ENCODE measurements at places on chromosomes 3 and 15.

DNA sequence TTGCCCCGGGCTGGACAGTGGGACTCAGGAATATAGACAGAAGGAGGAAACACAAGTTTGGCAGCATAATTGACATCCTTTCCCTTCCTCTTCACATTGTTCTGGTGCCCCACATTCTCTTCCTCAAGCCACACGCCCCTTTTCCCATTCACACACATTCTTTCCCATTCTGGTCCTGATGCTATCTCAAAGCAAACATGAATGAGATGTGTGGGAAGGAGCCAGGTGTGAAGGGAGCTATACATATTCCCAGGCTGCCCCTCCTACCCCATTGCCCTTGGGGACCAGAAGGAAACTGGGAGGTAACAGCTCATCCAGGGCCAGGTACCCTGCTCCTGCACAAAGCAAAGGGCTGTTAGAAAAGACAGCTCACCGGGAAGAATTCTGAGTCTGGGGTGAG, 23.4 kb upstream of the CLK3 start:
- no peak for DNase-seq

GRCh38 chr3:129836381-129837064, 57.0 kb downstream of the TMCC1 start:
- DNase-seq = no peak

- DNase-seq = no peak
Measured at GRCh38 chr15:31177951-31178350, 76.4 kb upstream of the TRPM1 start.

- DNase-seq = peak; percentile 14
Measured at GRCh38 chr15:68795298-68795848, 25.3 kb downstream of the ANP32A start.

DNA sequence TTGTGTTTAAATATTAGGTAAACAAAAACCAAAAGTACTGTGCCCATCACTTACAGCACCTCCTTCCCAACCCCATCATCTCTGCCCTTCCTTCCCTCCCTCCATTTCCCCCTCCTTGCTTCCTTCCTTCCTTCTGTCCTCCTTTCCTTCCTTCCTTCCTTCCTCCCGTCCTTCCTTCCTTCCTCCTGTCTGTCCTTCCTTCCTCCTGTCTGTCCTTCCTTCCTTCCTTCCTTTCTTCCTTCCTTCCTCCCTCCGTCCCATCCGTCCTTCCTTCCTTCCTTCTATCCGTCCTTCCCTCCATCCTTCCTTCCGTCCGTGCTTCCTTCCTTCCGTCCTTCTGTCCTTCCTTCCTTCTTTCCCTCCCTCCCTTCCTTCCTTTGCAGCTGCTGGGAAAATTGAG, 67.8 kb upstream of the SIAH2 start:
- no peak for DNase-seq

- no peak for DNase-seq
Measured at GRCh38 chr3:71258116-71258515, 325.4 kb downstream of the FOXP1 start.

DNA sequence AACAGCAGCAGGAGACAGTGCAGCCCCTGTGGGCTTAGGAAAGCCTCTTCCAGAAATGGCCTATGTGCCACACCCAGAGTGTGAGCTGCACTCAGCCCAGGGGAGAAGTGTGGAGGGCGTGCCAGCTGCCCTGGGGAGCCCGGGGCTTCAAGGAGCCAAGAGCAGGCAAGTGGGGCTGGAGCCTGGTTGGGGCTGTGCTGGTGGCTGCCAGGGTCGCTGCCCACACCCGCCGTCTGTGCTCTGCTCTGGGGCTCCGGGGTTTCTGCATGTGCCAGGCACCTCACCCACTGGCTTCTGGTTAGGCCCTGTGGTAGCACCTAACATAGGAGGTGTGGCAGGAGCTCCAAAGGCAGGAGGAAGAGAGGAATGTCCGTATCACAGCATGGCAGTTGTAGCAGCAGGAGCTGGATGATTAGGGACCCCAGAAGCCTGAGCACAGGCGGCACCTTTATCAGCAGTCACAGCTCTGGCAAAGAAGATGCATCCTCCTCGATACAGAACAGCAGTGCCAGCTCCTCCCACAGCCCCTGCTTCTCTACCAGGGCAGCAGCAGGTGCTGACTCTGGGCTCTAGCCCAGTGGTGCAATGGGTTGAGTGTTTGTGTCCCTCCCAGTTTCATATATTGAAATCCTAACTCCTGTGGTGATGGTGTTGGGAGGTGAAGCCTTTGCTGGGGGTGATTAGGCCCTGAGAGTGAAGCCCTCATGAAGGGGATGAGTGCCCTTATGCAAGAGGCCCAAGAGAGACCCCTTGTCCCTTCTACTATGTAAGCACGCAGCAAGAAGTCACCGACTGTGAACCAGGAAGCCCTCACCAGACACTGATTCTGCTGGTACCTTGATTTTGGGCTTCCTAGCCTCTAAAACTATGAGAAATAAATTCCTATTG, 70.0 kb upstream of the KLF13 start:
- no peak for DNase-seq

DNA sequence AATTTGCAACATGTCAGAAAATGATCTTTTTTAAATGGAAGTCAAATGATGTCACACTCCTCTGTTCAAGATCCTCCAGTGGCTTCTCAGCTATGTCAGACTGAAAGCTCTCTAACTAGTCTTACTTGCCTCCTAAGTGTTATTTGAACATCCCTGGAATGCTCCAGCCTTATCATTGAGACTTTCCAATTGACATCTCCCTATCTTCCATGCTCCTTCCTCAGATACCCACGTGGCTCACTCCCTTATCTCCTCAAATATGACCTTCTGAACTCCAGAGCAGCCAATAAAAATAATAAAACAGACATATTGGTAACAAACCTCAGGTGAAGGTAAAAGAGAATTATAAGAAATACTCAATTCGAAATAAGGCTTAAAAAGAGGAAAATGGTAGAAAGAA, 25.5 kb upstream of the AADAC start:
- no peak for DNase-seq

DNA sequence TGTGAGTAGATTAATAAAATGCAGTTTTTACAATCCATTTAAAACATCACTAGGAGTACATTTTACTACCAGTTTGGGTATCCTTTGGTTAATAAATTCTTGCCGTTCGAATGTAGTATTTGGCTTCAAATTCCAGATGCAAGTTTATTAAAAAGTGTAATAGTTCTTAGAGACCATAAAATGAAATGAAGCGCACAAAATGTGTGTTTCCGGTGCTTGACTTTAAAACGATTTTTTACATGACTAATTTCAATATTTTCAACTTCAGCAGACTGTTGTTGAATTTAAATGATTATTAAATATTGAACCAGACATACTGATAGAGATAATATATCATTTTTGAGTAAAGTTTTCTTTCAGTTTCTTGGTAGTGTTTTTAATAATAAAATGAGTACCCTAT, 138.4 kb upstream of the NAALADL2 start:
- DNase-seq = no peak

DNA sequence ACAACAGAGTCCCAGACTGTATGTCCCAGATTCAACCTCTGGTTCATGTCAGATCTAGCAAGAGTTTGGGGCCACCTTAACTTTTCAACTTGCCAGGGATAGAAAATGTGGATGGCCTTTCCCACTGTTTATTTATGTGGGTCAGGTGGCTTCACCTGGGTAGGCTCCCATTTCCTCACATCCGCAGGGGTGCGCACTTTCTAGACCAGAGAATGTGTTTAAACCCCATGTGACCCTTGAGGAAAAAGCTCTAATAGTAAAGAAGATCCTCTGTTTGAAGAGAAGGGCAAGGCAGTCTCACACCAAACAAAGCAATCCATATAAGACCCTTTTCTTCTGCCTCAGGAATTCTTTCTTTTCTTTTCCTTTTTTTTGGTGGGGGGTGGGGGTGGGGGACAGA, 167.2 kb upstream of the TSC22D2 start:
- no peak for DNase-seq

GRCh38 chr15:67708500-67708899, 116.8 kb upstream of the SKOR1 start:
- DNase-seq = no peak

DNA sequence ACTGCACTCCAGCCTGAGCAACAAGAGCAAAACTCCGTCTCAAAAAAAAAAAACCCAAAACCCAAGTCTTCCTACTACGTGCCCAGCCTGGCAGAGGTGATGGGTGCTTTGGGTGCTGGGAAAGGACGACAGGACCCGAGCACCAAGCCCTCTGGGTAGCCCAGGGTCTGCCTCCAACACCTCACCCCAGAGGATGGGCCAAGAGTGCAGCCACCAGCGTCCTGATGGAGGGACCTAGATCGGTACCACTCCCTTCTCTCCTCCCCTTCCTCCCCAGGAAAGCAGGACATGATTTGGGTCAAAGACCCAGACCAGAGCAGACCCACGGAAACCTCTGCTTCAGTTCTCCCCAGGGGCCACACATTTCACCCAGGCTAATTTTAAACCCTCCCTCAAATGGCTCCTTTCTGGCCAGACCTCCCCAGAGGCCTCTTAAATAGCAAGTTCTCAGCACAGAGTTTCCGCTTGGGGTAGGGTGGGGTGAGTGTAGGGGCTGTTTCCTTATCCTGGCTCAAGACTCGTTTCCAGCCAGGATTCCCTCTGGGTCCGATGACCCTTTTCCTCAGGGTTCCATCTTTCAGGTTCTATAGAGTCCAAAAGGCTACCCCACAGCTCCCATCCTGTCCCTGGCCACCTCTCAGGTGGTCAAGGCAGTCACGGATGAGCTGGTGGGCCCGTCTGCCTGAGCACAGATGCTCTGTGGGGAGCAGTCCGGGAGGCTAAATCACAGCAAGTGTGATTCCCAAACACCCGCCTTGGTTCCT, 20.5 kb downstream of the RBPMS2 start:
- no peak for DNase-seq

- DNase-seq = no peak
Measured at GRCh38 chr3:157444797-157445184, 8.1 kb downstream of the PTX3 start.

DNA sequence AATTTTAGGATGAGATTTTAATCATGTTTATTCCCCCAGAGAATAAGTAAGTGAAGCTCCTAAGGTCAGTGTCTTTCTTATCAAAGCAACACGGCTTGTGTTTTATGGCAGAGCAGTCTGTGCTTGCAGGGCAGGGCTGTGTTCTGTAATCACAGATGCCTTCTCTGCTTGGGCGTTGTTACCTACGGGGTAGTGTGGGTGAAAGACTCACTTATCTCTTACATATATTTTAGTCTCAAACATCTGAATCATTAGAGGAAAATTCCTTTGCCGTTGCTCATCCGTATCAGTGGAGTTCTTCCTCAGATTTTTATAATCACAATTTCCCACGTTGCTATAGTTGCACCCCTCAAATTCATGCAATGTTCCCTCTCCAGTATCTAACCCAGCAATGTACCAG, 271.7 kb upstream of the MEIS2 start:
- no peak for DNase-seq

- DNase-seq = no peak
Measured at GRCh38 chr15:42371096-42371495, 11.8 kb downstream of the CAPN3 start.

DNA sequence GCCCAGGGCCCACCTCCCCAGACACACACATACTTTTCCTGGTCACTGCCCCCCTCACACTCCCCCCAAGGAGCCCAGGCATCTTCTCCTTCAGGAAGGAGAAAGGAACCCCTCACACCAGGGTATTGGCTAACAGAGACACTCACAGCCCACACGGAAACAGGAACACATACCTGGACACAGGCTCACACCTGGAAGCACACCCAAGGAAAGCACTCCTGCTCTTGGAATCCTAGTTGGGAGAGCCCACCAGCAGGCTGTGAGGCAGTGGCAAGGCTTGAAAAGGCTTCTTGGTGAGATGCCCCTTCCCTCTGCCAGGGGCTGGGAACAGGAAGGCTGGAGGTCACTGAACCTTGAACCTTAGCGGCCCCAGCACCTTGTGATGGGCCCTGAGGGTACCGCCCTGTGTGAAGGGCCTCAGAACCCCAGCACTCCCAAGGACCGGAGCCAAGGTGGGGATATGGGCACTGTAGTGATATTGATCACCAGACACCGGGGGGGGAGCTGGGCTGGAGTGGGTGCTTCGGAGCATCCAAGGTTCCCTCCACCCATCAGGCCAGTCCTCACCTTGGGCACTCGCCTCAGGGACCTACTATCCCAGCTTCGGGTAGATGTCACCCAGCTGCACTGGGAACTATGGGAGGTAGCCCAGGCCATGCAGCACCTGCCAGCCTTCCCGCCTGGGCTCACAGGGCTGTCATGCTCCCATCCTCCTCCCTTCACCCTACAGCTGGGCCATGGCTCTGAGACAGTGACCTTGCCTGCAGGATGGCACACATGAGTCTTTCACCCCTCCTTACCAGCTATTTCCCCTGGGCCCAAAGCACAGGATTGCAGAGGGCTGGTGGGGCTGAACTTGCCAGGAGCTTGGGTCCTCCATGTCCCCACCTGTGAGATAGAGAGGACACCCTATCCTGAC, 16.4 kb downstream of the MYL3 start:
- no peak for DNase-seq

DNA sequence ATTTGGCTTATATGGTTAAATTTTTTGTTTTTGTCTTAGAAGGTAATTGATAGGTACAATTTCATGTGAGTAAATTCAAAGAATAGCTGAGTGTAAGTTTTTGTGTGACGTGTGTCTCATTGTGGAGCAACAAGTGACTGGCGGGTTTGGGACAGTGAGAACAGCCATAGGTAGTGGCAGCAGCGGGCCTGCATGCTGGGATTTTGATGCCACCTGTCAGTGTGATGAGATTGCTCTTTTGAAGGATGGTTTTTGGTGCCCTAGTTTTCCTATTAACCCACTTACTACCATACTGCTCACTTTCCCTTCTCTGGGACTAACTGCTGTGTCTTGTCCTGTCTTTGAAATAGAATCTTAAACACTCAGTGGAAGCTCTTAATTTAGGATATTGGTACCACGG, 522.6 kb downstream of the NAALADL2 start:
- DNase-seq = no peak

GRCh38 chr3:124395584-124396338, 334.5 kb upstream of the UMPS start:
- no peak for DNase-seq

GRCh38 chr3:133074977-133075376, 36.8 kb downstream of the TMEM108 start:
- no peak for DNase-seq

- peak; percentile 51 for DNase-seq
Measured at GRCh38 chr15:69713726-69714559, 261.3 kb downstream of the RPLP1 start.

DNA sequence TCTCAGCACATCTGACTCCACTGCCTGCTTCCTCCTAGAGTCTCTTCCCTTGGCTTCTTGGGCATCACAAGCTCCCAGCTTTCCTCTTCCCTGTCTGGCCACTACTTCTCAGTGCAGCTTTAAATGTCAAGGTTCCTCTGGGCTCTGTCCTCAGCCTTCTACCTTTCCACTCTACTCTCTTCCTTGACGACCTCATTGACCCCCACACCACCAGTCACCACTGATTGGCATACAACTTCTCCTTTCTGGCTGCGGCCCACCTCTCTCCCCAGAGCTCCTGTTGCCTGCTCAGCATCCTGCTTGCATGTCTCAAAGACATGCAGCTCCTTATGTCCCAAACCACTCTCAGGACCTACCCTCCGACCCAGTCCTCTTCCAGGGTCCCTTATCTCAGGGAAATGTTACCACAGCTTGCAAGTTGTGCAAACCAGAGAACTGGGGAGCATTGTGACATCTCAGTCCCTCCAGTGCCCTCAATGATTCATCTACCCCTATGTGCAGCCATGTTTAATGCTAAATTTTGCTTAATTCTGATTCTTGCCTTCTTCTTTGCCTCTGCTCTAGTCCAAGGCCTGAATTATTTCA, 49.9 kb downstream of the TRPM1 start:
- no peak for DNase-seq
